HS-5 (cell line): ENCODE measurements at places on chromosomes 2 and 18.

DNA sequence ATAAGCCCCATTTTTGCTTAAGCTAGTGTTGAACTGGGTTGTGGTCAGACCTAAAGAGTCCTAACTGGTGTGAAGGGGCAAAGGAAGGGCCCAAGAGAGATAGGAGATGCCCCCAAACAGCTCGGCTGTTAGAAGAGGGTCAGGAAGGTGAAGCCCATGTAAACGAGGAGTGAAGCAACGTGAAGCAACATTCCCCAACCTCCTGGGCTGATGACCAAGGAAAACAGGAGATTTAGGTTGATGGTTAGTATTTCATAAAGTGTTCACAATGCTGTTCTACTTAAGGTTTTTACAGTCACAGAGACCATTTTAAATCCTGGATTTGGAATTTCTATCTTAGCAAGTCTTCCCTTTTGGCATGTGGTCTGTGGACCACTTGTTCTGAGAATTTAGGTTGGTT is 144.0 kb upstream of the SERPINE2 start:
- no peak for DNase-seq

DNA sequence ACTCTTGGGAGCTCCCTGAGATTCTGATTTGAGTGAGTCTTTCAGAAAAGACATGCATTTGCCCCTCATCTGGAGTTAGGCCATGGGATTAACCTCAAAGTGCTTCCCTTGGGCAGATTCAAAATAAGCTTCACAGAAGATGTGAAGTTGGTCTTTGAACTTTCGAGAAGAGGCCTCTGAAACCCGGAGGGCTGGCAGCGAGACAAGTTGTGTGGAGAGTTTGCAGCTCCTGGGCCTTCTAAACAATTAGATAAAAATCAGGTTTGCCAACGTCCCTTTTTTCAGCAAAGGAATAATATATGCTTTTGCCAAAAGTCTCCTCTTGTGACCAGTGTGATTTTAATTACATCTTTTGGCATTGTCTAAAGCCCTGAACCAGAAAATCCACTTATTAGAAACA is 489.7 kb downstream of the SOX11 start:
- DNase-seq, result no peak

GRCh38 chr2:54613794-54614257 is 109.6 kb upstream of the EML6 start:
- peak; percentile 6 for DNase-seq

DNA sequence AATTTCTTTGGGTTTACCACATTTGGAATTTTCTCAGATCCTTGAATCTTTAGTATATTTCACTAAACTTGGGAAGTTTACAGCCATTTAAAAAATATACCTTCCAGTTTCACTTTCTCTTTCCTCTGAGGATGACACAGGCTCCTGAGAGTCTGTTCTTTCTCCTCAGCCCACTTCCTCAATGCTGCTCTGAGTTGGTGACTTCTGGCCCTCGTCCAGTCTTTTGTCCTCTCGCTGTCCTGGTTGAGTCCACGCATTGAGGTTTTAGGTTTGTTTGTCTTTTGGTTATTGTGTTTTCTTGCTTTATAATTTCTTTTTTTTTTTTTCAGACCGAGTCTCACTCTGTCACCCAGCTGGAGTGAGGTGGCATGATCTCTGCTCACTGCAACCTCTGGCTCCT is 40.7 kb upstream of the GALR1 start:
- DNase-seq, result no peak

GRCh38 chr18:30917651-30918050 is 124.9 kb downstream of the DSC3 start:
- no peak for DNase-seq

DNA sequence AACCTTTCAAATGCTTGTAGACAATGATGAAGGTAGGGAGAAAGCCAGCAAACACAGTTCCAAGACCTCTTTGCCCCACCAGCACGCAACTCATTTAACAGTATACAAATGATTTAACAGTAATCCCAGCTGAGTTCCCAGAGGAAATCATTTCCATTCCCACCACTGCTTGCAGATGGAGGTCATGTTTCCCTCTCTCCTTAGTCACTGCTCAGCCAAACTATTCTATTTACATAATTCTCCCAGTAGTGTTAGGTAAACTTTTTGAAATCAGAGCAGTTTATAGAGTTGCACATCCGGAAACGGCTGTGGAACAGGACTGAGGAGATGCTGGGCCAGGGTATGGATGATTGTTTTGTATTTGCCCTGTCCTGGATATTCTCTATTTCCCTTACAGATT is 328.5 kb downstream of the FIGN start:
- no peak for DNase-seq

- DNase-seq, result peak; percentile 23
Observed at GRCh38 chr2:58054264-58054663, 7.7 kb downstream of the VRK2 start.

DNA sequence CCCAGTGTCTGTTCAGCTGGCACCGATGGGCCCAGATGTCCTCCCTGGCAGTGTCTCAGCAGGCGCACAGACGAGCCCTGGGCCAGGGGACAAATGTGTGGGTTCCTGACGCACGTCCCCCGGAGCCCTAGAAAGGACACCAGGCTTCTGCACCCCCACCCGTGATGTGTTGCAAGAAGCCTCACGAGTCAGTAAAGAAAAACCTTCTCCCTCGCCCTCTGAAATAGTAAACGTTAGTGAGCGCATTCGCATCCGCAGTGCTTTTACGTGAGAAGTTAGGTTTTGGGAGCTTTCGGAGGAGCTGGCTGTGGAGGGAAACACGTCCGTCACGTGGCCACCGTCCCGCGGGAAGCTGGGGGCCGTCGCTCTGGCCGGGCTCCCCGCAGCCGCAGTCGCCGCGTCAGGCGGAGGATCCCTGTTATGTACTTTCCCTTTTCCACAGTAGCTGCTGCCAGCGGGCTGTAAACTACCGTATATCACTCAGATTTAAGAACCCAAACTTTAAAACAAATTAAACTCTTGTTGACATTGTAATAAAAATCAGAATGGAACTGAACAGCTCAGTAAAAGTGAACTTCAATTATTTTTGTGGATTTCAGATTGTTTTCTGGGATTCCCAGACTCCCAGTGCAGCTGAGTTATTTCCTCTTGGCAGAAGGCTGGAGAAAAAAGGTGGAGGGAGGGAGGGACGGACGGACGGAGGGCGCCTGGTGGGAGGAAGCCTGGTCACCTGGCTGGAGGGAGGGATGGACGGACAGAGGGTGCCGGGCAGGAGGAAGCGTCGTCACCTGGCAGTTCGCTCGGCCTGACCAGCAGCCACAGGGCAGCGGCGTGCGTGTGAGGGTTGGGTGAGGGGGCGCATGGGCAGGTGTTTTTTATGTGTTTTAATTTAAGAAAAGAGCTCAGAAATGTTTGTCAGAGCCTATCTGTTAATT is 112.1 kb downstream of the NFATC1 start:
- DNase-seq, result no peak

DNA sequence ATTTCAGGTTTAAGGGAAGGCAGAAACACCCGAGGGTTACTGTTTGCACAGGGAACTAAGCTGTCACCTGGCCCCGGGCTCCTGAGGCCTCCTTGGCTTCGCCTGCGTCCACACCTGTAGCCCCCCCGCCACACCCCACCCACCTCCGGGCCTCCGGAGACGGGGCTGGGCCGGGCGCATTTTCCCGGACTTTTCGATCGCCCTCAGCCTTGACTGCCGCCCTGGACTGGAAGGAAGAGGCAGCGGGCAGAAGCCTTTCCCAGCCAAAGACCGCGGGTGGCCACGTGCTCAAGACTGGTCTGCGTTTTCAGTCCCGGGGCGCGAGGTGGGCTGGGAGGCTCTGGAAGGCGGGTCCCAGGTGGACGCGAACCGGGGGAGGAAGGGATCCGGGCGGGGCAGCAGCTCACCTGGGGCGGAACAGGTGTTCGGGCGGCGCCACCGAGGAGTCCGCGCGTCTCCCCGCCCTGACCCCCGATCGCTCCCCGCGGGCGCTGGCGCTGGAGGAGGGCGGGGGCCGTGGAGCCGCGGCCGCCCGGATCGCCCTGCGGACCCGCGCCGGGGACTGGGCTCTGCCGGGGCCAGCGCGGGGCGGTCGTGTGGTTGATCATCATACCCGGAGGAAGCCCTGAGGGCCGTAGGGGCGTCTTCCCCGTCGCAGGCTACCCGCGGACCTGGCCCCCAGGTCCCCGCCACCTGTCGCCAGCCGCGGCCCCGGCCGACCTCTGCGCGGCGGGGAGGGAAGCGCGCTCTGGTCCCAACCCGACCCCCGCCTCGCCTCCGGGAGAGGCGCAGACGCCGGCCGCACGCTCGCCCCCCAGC is 3.2 kb downstream of the ID2 start:
- DNase-seq, result no peak

- DNase-seq, result no peak
Observed at GRCh38 chr2:127695491-127696472, 5.5 kb upstream of the SFT2D3 start.

DNA sequence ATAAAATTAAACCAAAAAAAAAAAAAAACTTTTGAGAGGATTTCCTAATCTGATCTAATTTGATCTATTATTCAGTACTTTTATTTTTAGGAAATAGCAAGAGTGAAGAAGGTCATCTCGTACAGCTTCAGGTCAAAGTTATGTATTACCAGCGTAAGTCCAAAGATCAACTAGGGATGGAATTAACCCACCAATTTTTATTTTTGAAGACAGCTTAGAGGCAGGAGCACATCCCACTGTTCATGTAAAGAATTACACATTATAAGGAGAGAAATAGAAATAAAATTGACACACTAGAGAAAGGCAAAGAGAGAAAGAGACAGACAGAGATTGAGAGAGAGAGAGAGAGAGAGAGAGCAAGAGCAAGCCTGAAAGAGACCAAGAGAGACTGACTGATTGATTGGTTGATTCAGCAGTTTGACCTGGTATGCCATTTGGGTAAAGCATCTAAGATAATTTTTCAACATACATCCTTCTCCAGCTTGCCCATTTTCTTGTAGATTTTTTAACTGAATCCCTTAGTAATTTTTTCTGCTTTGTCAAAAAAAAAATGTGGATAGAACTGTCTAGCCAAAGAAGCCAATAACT is 25.1 kb downstream of the DOCK10 start:
- DNase-seq, result no peak

- DNase-seq, result no peak
Observed at GRCh38 chr2:177324797-177325196, 60.3 kb upstream of the NFE2L2 start.

DNA sequence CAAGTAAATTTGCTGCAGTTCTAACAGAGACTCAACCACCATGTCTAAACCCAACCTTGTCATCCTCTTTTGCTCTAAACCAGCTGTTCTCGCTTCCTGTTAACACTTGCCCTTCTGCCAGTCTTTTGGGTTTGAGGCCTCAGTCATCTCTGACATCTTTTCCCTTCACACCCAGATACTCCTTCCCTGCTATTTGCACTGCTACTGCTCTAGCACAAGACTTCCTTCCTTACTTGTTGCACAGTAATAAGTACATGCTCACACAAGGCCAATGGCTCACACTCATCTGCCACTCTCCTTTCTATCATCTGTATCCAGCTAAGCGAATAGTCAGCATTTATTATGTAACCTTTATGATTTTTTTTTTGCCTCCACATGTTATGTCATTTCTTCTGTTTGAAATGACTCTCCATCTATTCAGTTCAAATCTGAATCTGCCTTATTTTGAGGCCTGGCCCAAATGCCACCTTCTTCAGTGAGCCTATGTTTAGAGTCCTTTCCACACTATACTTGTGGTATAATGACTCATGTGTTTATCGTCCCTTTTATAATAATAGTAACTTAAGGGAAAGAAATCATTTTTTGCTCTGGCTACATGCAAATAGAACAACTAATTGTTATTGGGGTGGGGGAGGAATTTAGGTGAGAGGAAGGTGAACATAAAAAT is 22.5 kb upstream of the CDKL4 start:
- no peak for DNase-seq

DNA sequence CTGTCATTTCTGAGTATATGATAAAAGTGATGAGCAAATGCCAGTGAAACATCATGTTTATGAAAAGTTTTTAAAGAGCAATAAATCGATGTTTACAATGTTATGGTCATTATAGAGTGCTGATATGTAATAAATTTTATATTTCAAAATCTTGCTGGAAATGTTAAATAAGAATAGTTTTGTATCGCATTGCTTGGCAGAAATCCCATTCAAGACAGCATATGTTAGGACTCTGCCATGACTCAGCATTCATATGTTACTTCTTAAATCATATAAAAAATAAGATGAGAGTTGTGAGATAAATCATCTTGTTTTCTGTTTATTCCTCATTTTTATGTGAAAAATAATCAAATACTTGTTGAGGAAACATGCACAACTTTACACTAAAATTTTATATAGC is 949.9 kb upstream of the NRXN1 start:
- no peak for DNase-seq

DNA sequence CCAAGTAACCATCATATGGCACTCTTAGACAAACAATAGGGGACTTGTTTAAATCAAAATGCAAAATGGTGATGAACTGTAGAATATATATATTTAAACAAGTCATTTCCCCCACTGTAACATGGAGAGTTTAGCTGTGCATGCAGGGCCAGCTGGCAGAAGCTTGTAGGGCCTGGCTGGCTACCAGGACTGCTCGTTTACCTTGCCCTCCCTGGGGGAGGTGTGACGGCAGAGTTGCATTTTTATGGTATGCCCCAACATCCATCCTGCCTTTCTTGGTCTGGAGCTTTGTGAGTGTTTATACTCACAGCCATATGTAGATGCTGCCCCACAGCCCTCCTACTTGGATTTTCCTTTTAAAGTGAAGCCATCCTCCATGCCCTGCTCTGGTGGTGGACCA is 101.7 kb upstream of the ZFP36L2 start:
- no peak for DNase-seq

- DNase-seq, result no peak
Observed at GRCh38 chr2:170144761-170145160, 33.2 kb upstream of the MYO3B start.

GRCh38 chr18:23689031-23689615 is at the start of gene LAMA3:
Gene LAMA3 (plus strand): TSS chr18:23689453. CDS start chr18:23689684, 231 bp downstream.
- no peak for DNase-seq

DNA sequence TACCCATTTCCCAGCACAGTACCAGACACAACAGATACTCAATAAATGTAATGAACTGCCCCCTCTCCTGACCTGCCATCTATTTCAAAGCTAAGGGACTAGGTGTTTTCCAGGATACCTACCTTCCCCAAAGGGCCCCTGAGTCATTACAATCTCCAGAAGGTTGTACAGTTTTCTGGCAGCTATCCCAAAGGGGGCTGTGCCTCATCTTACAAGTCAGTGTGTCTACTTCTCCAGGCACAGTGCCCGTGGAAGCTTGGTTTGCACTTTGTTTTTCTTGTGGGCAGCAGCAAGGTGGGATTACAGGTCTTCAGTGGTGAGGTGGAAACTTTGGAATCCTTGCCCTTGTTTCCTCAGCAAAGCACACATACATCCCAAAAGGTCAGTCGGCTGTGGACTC is 62.8 kb upstream of the CYP26B1 start:
- no peak for DNase-seq

GRCh38 chr18:48163738-48164115 is 233.3 kb upstream of the SMAD2 start:
- DNase-seq, result no peak

DNA sequence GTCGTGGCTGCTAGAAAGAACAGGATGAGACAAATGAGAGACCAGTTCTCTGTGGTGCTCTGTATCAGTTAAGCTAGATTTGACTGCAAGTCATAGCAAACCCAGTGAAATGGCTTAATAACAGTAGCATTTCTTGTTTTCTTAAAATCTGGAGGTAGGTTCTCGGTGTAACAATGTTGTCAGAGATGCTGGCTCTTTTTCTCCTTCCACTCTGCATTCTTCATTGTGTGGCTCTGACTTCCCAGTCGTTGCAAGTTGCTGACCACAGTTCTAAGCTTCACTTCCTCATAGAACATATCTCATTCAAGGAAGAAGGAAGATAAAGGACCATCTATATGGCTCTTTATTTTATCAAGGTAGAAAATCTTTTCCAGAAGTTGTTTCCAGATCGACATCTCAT is 7.9 kb upstream of the CKAP2L start:
- no peak for DNase-seq
